ENCODE measurements at places on chromosomes 13 and 19.

- DNase-seq = no peak
These were observed 70.7 kb upstream of the MYCBP2 start for GRCh38 chr13:77397636-77398035.

DNA sequence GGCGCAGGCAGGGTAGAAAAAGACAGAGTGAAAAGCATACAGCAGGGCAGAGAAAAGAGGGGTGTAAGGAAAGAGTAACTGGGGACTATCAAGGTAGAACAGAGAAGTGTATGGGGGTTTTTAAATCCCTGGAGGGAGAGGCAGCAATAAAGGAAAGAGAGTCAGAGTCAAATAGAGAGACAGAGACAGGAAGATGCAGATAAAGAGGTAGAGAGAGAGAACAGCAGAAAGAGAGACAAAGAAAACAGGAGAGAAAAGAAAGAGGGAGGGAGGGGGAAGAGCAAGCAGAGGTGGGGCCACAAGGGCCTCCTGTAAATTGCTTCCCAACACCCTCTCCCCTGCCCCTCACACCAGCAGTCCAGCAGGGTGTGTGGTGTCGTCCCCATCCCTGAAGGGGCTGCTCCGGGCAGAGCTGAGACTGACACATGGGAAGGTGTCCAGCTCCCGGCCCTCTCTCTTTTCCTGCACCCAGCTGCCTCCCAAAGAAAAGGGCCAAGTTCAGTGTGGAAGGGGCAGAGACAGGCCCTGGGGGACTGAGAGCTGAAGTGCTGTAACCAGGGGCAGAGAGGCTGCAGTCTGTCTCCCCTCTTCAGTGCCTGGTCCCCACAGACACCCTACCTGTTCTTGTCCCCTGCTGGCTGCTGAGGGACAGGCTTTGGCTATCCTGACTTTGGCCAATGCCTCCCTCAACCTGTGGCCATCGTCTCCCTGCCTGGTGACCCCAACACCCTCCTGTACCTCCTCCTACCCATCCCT, 17.4 kb upstream of the POU2F2 start:
- no peak for DNase-seq

GRCh38 chr13:74026753-74027152, 107.5 kb downstream of the KLF12 start:
- no peak for DNase-seq

GRCh38 chr19:17703824-17704463, 15.3 kb upstream of the MAP1S start:
- DNase-seq = no peak

DNA sequence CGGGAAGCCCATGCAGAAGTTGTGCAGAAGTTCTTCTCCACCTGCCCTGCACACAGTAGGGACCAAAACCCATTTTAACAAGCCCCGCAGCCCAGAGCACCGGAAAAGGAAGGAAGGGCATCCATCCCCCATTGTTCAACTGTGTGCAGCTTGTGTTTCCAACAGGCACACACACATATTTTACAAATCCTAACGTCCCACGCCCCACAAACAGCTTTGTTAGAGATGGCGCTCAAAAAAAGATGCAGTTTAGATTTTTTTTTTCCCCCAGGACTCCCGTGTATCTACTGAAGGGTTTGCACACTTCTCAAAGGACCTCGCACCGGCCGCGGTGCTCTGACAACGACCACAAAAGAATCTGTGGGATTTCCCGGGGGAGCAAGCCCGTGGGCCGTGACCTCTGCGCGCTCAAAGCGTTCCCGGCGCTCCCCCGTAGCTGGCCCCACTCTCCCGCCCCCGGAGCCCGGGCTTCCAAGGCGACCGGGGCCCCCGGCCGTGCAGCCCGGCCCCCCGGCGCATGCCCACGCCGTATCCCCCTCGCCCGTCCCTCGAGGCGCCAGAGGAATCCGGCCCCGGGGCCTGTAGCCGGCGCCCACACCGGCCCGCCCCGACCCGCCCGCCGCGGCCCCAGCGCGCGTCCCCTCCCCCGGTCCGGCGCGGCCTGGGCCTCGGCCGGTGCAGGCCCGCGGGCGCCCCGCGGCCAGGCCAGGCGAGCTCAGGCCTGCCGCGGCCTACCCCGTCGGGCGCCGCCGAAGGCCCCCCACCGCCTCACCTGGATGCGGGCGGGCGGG, 523 bp downstream of the ELAVL1 start:
- no peak for DNase-seq

DNA sequence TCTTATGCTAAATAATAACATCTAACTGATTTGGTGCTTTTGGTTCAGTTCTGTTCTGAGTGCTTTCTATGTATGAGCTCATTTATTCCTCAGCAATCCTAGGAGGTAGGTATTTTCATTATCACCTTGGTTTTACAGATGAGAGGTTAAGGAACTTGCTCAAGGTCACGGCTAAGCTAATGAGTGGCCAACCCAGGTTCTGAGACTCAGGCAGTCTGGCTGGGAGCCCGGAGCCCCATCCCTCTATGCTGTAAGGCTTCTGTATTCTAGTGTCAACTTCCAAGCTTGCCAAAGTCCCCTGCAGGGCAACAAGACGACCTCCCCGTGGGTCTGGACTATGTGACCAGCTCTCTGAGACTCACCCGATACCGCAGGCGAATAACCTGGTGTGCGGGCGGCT, 60.5 kb downstream of the PARP4 start:
- DNase-seq = no peak

DNA sequence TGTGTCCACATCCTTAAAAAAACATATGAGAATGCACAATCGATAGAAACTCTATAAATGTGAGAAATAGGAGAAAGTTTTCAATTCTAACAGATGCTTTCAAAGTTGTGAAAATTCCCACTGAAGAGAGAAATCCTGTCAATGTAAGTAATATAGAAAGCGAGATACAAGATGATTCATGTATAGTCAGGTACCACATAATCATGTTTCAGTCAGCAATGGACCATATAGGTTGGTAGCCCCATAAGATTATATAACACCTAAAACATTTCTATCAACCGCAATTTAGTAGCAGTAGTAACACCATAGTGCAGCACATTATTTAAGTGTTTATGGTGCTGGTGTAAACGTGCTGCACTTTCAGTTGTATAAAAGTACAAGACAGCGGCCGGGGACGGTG, 18.5 kb downstream of the ZNF791 start:
- no peak for DNase-seq

DNA sequence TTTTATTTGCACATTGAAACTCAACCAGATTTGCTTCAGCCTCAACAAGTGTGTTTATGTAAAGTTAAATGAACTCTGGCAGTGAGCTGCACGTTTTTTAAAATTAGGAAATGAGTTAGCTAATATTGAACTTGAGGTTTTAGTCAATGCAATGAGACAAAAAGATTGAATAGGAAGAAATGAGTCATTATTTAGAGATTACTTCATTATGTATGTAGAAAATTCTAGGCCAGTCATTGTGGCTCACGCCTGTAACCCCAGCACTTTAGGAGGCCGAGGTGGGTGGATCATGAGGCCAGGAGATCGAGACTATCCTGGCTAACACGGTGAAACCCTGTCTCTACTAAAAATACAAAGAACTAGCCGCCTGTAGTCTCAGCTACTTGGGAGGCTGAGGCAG, 22.8 kb upstream of the CD70 start:
- DNase-seq = no peak

- no peak for DNase-seq
These were observed 54.2 kb upstream of the PTPRS start for GRCh38 chr19:5394551-5395505.

DNA sequence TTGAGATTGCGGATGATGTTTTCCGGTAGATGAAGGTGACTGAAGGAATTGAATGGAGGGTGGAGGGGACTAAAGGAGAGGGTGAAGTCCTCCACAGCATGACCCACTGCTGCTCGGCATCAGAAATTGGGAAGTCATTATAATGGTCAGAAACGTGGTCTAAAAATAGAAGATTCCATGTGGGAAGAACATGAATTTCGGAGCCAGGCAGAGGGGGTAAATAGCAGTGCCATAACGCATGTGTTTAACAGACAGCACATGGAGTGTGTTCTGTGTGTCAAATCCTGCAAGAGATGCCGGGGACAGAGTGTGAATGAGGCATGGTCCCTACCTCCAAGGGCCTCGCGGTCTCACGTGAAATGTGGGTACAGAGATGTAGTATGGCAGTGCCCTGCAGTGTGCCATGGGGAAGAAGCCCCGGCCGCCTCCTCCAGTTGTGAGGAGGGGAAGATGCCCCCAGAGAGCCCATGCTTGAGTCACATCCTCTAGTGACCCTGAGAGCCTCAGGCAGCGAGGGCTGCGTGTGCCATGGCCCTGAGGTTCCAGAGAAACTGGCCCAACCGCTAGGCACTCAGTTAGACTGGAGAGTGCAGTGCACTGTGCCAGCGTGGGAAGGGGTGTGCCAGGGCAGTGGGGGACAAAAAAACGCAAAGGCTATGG, 106.1 kb downstream of the COL4A2 start:
- DNase-seq = no peak

DNA sequence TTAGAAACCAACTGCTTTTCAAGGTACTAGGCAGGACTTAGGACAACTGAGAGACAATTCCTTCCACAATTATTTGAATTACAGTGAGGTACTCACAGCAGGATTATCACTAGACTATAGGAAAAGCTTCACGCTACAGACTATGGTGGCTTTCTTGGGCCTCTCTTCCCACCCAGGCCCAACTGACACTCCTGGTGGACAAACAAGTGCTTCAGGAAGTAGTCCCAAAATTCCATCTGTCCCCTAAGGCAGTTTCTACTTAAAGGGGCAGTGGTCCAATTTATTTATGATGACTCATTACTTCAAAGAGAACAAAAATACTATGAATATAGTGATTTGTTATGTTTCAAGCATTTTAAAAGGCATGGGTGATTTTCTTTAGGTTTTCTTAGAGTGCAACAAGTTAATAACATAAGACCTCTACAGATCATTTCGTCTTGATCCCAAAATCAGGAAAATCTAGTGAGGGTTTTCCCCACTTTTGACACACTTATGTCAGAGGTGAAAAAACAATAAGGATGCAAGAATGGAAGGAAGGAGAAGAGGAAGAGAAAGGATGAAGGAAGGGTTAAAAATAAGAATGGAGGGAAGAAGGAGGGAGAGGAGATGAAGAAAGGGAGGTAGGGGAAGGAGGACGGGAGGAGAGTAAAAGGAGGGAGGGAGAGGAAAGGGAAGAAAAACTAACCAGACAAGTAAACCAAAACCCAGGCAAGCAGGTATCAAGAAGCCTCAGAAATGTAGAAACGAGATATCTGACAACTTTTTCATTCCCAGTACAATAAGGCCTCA, 100.7 kb downstream of the SERP2 start:
- DNase-seq = peak; percentile 27

- peak; percentile 92 for DNase-seq
These were observed 21.3 kb downstream of the VRK3 start for GRCh38 chr19:50003810-50004419.

DNA sequence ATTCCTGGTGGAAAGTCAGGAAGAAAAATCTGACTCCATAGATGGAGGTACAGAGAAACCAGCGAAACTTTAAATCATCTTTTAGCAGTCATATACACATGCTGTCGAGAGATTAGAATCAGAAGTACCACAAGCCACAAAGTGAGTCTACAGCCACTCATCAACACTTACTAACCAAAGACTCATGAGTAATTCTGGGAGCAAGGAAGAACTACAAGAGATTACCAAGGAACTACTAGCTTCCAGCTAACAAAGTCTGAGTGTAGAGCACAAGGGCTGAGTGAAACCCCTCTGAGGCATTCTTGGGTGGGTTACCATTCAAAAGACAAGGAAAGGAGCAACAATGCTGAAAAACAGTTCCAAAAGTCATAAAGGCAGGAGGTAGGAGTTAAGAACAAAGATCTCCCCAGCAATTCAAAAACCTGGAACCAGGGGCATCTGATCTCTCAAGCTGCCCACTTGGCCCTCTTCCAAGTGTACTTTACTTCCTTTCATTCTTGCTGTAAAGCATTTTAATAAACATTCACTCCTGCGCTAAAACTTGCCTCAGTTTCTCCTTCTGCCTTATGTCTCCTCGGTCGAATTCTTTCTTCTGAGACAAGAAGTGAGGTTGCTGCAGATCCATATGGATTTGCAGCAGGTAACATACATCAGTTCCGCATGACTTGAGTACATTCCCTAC, 13.0 kb downstream of the RBM26 start:
- no peak for DNase-seq

- DNase-seq = no peak
These were observed 75.5 kb downstream of the ALOX5AP start for GRCh38 chr13:30810801-30811200.

GRCh38 chr13:103002279-103002678, 63.9 kb downstream of the SLC10A2 start:
- DNase-seq = no peak

DNA sequence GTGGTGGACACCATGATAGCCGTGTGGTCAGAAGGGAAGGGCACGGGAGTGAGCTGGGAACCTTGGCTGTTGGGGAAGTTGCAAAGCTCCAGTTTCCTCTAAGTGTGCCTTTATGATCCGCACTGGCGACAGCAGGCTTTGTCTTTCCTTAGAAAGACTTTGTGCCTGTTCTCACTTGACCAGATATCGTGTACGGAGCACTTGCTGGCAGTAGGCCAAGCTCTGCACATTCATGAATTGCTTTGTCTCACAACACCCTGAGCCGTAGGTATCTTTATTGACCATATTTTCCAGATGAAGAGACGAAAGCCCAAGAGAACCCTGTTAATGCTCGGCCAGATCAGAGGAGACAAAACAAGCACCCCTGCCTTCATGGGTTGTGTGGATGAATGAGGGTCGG, 15.1 kb downstream of the CUL4A start:
- DNase-seq = no peak

- no peak for DNase-seq
These were observed 1.5 kb downstream of the CD37 start for GRCh38 chr19:49336482-49337266.

- no peak for DNase-seq
These were observed 125.0 kb upstream of the SOX1 start for GRCh38 chr13:111941845-111942447.

DNA sequence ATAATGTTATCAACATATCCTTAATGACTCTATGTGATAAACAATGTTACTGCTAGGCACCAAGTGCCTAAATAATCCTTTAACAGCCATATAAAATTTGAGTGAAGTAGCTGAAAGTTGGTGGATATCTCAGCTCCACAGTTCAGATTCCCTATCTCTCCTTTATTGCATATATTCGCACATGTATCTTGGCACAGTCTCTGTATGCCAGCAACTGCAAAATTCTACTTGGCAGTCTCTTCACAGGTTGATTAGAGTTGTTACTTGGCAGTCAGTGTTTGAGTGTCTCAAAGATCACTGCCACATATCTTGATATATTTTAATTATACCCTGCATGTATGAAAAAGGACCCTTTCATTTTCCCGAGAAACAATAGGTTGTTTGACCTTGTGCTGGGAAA, 879.3 kb downstream of the OLFM4 start:
- no peak for DNase-seq

GRCh38 chr19:8518536-8518935, 4.6 kb upstream of the ZNF414 start:
- DNase-seq = no peak

GRCh38 chr13:79442221-79442620, 36.2 kb upstream of the RBM26 start:
- DNase-seq = no peak

- DNase-seq = peak; percentile 31
These were observed 1255.1 kb downstream of the SLITRK1 start for GRCh38 chr13:82627183-82627582.
